ENCODE measurements at places on chromosomes 2 and 18.

GRCh38 chr18:70165936-70166335 is 39.6 kb downstream of the RTTN start:
- no peak for DNase-seq

- no peak for DNase-seq
Observed at GRCh38 chr2:239092571-239093294, 244.8 kb downstream of the TWIST2 start.

DNA sequence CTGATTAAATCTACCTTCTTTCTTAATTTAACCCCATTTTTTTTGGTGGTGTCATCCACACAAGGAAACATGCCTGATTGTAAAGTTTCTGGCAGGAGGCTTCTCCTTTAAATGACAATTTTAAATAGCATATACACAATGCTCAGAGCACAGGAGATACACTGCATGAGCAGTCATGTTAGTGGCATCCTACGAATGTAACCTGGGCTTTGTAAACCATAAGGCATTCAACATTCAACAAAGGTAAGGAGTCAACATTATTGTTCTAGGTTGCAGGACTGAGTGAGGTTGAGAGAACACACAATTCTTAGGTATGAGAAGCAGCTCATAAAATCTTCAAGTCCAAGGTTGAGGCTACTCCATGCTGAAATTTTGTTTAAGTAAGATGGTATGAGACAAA is 266.6 kb upstream of the SIX2 start:
- no peak for DNase-seq

GRCh38 chr2:189016311-189016861 is 42.2 kb downstream of the COL3A1 start:
- DNase-seq, result no peak

DNA sequence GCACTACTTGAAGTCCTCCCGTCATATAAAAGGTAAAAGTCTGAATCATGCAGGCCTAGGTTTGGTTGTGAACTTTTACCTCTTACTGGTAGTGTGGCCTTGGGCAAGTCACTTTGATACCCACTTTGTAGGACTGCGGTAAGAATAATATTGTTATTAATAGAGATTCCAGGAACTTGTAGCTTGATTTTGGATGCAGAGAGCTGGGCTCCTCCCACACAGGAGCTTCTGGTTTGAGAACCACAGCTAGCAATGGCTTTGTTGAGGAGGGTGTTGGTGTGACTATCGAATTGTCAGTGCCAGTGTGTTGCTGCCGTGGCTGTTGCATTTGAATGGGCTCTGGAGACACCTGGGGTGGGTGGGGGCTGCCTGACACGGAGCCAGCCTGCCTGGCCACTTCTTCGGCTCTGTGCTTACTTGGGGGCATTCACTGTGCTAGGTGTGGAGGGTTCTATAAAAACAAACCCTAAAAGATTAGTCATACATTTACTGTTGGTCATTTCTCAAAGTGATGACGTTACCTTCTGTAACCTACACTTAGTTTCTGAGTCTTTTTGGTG is 38.5 kb downstream of the ASAP2 start:
- DNase-seq, result no peak

GRCh38 chr2:238080518-238080917 is 19.6 kb upstream of the ESPNL start:
- DNase-seq, result no peak

DNA sequence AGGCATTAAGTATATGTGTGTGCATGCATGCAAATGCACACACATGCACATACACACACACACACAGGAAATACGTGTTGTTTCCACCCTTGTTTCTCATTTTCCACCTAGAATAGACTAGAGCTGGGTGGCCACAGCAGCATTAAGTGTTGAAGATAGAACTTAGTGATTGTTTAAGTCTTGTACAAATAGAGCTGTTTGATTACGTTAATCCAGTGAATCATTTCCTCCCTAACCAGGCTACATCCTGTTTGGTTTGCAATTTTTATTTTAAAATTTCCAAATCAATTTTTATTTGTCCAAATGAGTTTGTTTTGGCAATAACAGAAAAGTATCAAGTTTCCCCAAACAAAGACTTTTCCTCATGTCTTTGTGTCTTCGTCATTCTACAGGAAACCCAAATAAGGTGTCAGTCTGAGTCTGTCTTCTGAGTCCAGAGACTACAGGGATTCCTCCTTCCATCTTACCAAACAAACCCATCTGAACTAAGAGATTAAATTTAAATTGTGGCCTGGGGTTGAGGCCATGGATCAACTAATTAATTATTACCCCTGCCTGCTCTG is 74.6 kb upstream of the GALNT5 start:
- no peak for DNase-seq

DNA sequence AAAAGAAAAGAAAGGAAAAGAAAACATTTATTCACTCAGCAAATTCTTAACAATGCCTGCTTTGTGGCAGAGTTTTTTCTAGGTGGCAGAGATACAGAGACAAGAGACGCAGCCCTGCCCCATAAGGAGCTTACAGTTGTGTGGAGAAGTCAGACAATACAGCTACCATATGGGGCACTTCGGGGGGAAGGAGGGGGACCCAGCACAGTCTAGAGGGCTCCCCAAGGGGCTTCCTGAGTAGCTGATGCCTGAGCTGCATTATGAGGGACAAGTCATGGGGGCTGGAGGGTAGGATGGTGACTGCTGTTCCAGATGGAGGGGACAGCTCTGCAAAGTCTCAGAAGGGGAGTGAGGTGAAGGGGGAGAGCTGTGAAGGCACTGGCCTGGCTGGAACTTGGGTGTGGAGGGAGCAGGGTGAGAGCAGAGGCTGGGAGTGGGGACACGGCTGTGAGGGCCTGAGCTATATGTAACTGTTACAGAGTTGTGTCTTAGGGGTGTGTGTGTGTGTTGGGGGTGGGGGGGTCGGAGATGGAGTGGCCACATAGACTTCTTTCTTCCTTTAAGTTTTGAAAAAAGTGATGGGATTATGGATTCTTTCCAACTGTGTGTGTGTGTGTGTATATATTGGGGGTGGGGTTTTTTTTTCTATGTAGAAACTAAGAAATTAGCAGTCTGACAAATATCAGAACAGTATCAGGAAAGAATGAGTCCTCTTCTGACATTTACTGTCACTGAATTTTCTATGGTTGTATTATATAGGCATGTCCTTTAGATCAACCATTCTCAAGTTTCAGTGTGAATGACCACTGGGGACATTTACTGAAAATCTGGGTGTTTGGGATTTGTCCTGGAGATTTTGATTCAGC is 66.0 kb upstream of the HAAO start:
- no peak for DNase-seq

GRCh38 chr2:27885234-27885633 is 5.0 kb downstream of the RBKS start:
- DNase-seq, result no peak

DNA sequence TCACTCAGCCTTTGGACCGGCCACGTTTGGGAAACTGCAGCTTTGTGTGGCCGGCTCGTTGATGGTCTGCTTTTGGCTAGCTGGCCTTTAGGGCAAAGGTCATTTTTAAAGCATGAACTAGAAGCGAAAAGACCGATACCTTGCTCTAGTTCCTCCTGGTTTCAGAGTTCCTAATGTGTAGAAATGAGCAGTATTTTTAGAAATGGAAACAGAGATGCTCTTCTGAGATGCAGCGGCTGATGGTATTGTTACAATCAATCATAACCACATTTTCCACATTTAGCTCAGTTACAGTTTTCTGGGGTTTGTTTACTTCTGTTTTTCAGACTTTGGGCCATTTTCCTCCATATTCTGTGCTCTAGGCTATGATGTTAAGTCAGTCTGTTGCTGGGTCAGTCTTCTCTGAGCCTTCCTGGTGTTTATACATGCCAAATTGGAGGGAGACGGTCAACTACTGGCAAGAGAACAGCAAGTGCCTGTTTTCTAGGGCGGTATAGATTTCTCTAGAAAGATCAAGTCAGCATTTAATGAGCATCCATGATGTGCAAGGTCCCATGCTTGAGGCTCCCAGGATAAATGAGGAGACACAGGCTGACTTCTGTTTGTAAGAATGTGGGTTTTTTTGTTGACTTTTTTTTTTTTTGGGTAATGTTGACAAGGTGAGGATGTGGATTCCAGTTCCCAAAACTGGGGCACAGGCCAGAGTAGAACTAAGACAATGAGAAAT is 28.0 kb downstream of the RNF144A start:
- DNase-seq, result no peak

GRCh38 chr2:241724975-241725870 is 9.2 kb upstream of the D2HGDH start:
- no peak for DNase-seq

- DNase-seq, result no peak
Observed at GRCh38 chr2:112811841-112812306, 24.7 kb downstream of the IL1B start.

All from NCI-H1048 (cell line).